ENCODE measurements at places on chromosomes 3 and 15.

DNA sequence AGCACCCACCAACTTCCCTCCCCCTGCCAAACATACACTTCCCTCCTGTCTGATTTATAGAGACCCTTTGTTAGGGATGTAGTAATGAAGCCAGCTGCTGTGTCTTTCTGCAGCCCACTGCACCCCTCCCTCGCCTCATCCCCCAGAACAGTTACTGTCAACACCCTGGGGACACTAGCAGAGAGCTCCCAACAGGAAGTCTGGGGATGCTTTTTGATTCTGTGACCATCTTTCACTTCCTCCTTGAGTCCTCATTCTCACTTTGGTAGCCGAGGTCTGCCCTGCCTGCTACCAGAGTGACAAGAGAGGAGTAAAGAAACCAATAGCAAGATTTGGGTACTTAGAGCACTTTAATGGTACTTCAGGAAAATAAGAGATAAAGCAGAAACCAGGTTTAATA, 201.6 kb downstream of the SATB1 start:
- no peak for DNase-seq

DNA sequence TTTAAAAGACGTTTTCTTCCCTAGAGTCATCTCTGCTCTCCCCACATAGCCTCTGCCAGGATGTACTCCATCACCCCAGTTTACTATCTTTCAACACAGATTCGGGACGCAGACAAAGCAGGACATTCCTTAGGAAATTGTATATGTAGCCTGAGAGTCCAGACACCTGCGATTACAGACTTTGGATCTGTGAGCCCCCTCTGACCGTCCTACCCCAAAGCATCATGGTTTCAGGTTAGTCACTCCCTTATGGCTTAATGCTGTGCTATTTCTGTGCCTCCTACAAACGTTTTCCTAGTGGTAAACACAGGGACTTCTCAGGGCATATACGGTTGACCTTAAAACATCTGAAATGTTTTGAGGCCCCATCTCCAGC, 234.0 kb upstream of the BHLHE40 start:
- no peak for DNase-seq

GRCh38 chr15:63593705-63594671, 3.2 kb upstream of the FBXL22 start:
- no peak for DNase-seq

DNA sequence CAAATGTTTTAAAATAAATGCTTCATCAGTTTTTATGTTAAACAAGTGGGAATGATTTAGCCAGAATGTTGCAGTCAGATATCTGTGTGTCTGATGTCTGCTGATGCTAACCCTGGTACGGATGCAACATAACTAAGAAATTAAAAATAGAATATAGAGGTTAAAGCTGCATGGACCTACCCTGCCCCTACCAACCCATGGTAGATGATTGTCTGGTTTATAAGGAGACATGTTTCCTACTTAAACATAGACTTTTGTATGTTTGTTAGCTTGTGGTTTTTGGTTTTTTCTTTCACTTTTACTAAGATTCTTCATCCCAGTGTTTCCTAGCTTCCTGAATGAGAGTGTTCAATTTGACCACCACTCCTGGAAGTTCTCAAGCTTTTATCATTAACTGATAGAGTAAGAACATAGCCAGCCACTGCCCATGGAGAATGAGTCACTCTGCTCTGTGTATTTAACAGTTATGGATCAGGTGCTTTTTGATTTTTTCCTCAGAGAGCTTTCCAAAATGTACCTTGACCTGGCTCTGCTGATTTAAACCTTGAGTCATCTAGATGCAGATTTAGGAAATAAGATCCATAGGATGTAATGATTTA, 70.7 kb upstream of the VEPH1 start:
- no peak for DNase-seq

DNA sequence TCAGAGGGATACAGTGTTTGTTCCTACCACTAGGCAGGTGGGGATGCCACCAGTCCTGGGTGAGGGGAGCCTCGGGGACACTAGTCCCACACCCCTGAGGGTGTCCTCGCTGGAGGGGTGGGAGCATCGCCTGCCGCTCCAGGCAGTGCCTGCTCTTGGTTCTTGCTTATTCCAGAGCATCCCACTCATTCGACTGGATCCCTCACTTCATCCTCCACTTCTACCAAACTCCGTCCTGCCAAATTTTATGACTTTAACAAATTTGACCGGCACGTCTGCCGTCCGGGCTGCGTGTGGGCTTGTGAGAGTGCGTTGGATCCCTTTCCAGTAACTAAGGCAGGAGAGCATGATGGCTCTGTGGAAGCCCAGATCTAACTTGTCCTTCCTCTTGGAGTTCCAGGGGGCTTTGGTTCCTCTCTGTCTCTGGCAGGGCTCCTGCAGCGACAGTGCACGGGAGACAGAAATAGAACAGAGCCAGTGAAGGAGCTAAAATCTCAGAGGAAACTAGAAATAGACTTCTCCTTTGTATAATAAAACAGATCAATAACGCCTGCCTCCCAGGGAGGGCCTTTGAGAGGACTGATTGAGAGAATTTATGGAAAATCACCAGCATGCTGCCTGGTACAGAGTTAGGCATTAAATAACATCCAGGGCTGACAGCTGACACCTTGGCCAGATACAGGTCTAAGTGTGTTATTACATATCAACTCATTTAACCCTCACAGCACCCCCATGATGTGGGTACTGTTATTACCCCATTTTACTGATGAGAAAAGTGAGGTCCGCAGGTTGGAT, 34.5 kb downstream of the MGLL start:
- no peak for DNase-seq

DNA sequence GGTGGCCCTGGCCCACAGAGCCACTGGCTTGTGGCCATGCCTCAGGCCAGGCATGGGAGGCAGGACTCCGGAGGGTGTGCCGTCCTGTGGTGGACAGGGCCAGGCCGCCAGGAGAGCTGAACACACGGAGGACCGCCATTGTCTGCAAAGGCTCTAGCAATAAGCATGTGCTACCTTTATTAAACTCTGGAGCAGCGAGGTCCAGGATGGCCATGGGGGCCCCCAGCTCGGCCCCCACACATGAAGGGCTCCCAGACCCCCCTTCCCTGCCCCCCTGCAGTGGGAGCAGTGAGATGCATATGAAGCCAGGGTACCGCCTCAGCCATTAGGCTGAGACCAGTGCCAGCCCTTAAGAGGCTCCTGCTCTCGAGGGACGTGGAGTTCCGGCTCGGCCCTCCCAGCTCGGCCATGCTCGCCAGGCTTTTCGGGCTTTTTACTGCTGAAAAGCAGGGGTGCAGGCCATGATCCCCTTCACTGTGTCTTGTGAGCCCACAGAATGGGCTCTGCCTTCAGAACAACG, 2.7 kb downstream of the AMIGO3 start:
- DNase-seq, result no peak

GRCh38 chr3:49199239-49199899, 28.0 kb downstream of the KLHDC8B start:
- no peak for DNase-seq

DNA sequence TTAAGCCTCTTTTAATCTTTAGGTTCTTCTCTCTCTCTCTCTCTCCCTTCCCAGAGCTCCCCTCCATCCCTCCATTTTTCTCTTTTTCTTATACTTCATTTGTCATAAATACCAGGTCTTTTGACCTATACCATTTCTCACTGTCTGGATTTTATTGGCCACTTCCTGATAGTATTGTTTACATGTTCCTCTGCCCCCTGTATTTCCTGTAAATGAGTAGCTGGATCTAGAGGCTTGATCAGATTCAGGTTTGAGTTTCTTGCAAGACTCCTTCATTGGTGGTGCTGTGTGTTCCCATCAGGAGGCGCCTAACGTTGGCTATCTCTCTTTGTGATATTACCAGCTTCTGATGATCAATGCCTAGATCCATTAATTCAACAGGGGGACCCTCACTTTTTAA, 42.2 kb downstream of the DAPK2 start:
- DNase-seq, result no peak
